ENCODE measurements at places on chromosomes 2 and 18.

- no peak for DNase-seq
These were observed 115.0 kb downstream of the ST6GAL2 start for GRCh38 chr2:106770986-106771385.

- peak; percentile 13 for DNase-seq
These were observed 134.2 kb downstream of the CBLN2 start for GRCh38 chr18:72409903-72410302.

DNA sequence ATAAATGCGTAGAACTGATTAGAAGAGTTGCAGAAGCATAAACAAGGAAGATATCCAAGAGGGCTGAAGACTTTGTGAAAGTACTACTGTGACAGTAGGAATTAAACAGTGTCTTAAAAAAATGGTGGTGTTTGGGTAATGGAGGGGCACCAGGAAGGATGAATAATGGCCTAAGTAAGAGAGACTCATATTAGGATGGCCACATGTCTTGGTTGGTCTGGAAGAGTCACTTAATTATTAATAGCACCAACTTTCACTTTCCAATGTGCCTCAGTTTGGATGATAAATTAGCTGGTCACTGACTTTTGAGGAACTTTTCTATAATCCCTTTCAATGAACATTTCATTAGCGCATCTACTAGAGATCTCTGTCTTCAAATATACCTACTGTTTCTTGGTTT, 372.2 kb downstream of the NYAP2 start:
- no peak for DNase-seq

- peak; percentile 70 for DNase-seq
These were observed 128.2 kb upstream of the DNAJC10 start for GRCh38 chr2:182587831-182588230.

DNA sequence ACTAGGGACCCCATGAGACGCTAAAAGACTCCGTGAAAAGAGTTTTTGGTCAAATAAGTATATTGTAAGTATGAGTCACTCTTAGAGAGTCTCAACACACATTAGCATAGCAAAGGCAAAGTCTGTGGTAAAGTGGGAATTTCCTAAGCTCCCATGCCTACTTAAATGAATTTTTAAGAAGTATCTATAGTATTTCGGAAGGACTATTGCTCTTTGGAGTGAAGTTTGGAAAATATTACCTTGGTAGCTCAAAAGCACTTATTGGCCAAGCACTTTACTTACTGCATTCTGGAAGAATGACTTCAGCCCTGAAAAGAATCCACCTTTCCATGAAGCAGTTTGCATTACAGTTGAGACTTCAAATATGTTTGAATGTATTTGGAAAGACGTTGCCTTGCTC, 57.1 kb downstream of the CAVIN2 start:
- DNase-seq, result no peak

GRCh38 chr2:53077413-53077812, 690.2 kb upstream of the CHAC2 start:
- DNase-seq, result no peak

DNA sequence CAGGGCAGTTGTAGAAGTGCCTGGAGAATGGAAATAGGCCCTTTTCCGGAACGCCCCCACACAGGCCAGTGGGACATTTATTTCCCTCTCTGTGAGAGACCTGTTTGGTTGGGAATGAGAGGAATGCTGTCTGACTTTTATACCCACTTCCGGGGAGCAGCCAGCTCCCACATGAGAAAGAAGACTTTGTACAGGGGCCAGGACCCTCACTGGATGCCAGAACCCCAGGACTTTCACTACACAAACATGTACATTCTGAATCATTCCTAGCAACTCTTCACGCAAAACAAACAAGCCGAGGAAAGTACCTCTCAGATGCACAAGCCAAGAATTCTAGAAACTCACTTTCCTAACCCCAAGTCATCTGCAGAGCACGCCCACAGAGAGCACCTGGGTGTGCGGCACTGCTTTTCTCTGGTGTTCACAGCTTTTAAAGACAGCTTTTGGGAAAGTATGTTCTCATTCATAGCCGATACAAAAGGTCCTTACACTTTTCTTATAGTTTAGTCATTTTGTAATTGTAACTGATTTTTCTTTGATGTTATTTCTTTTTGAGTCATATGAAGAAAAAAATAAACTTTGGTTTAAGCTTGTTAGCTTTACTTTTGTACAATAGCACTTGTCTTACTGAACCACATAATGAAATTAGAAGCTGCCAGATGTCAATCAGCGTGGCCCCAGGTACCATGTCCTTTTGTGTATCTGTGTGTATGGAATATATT, 856.1 kb upstream of the ID2 start:
- DNase-seq, result no peak

GRCh38 chr2:36403675-36404230, 48.2 kb downstream of the CRIM1 start:
- peak; percentile 79 for DNase-seq

DNA sequence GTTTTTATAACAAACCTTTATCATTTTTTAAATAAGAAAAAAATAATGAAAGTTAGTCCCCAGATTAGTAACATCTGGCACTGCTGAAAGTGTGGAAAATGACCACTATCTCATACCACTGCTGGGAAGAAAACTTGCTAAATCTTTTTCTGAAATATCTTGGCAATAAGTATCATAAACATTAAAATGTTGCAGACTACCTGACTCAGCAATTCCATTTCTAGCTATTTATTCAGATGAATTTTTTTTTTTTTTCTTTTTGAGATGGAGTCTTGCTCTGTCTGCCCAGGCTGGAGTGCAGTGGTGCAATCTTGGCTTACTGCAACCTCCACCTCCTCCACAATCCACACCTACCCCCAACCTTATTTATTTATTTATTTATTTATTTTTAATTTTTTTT, 35.3 kb upstream of the SOS1 start:
- DNase-seq, result peak; percentile 78

- no peak for DNase-seq
These were observed 5.3 kb upstream of the CEP68 start for GRCh38 chr2:65050931-65051330.

- DNase-seq, result no peak
These were observed 311.2 kb downstream of the LPIN1 start for GRCh38 chr2:12057436-12058166.

DNA sequence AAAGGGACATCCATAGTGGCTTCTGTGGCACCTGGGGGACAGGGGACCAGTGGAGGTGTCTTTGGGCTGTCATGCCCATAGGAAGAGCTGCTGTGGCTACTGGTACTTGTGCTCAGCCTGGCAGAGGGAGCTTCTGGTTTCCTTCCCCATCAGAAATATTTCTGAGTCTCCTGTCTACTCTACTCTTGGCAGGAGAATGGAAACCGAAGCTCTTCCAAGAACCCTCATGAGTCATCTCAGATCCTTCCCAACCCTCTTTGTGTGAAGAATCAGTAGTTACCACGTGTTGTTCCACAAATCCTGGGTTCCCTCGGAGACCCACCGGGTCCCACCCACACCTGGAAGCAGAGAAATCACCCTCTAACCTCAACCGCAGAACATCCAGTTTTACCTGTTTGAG, 234.9 kb downstream of the FHOD3 start:
- no peak for DNase-seq

- peak; percentile 26 for DNase-seq
These were observed 106.0 kb upstream of the TAF1B start for GRCh38 chr2:9737053-9737875.

DNA sequence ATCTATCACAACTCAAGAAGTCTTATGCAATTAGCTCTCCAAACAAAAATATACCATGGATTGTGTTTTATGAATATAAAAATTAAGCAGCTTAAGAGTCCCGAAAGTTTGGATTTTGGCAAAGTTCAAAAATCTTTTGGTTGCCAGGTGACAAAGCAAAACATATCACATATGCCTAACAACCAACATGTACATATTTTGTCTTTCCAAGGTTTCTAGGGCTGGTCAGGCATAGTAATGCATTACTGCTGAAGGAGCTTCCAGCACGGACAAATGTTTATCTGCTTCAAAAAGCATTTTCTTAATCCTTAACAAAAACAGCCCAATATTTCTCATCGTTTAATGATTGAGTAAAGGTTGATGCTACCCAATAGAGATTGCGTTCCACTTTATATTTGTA, 1327.1 kb upstream of the ZEB2 start:
- peak; percentile 32 for DNase-seq

- DNase-seq, result no peak
These were observed 136.9 kb upstream of the CAB39 start for GRCh38 chr2:230575642-230576324.

DNA sequence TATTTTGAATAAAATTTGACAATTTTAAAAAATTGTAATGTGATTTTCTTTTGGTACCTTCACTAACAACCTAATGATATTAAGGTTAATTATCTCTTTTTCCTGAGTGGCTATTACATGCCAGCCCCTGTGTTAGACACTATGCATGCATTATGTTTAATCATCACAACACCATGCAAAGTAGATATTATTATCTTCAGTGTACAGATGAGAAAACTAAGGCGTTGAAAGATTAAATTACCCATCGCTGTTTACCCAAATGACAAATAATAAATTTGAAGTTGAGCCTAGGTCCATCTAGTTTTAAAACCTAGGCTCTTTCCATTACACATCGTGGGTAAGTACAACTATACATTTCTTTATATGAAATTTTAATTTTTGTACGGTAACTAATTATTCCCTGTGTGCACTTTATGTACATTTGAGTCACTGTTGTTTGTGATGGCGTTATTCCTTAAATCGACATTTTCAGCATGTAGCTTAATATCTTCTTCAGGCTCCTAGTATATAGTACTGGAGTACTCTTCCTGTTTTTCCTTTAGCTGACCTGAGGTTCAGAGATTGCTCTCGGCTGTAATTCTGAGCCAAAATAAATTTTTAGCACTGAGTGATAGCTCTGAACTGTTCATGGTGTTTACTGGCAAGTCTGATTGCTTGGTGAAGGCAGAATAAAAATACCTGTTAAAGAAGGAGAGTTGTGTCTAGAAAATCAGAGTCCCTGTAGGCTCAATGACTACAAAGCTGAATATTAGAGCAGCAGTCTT, 13.9 kb upstream of the MBD2 start:
- no peak for DNase-seq

- no peak for DNase-seq
These were observed 649.0 kb downstream of the CPS1 start for GRCh38 chr2:211205358-211205757.

DNA sequence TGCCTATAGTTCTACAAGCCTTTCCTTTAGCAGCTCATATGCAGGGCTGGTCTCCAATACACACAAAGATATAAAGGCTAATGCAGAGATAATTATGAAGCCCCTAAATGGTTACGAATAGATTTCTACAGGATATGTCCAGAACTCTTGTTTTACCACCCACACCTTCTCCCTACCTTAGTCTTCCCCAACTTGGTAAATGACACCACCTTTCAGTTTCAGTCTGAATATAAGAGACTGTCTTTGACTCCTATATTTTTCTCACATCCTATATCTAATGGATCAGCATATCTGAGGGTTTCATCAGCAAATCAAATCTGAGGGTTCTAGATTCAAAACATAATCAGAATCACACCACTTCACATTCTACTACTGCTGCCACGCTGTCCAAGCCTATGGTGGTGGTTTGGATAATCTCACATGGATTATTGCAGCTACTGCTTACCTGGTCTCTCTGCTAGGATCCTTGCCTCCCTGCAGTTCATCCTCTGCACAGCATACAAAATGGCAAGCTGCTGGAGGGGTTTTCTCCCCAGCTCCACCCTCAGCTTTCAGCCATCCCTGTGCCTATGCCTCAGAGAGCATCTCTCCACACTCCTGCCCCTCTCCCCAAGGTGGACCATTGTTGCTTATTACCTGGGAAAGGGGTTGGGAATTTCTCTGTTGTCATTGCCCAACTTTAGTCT, 178.0 kb upstream of the SPOPL start:
- DNase-seq, result no peak

GRCh38 chr2:12428324-12428723, 288.4 kb upstream of the TRIB2 start:
- peak; percentile 66 for DNase-seq

DNA sequence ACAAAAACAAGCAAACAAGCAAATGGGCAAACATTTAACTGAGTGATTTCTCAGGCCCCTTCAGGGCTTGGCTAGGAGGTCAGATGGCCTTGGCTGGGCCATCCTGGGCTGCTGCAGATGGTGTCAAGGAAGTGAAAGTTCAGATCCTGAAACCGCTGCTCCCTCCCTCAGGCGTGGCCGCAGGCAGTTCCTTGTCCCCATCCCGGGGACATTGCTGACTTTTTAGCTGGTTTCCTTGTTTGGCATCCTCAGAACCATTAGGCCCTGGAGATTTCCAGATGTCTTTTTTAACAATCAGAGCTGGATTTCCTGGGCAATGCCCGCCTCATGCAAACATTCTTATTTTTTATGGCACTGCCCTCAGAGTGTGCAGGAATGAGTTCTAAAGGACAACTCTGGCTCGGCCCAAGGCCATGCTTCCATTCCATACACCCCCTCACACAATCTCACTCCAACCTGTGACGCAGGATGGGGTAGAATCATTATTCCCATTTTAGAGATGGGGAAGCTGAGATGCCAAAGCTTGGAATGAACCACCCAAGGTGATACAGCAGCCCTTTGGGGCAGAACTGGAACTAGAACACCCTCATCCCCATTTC, 86.1 kb upstream of the ZCCHC2 start:
- DNase-seq, result no peak

GRCh38 chr2:72103690-72104089, 44.0 kb downstream of the CYP26B1 start:
- DNase-seq, result no peak

GRCh38 chr2:6946722-6947121, 29.5 kb downstream of the RNF144A start:
- peak; percentile 87 for DNase-seq

DNA sequence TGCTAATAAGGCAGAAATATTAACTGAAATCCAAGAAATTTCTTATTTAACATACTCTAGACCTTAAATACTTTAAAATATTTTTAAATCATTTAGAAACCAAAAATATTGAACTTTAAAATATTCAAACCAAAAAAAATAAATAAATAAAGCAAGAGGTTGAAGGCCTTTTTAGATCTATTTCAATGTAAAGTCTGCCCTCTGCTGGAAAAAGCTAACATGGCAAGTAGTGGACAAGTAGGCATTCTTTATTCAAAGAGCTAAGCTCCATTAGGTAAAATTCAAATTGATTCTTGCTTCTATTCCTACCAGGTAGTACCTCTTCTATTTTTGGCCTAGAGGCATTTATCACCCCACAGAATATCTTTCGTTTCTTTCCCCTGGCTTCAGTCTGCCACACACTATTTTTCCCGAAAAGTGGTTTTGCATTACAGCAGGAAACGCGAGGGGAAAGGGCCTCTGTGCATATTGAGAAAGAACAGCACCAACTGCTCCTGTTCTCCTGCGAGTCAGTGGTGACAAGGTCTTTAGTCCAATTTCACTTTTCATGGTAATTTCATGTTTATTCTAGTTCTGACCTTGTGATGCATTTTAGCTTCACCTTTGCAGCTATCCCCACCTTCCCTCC, 20.4 kb downstream of the IFIH1 start:
- DNase-seq, result peak; percentile 86

GRCh38 chr2:127079358-127079920, 27.5 kb downstream of the BIN1 start:
- DNase-seq, result no peak

GRCh38 chr2:225837328-225837727, 437.8 kb downstream of the NYAP2 start:
- DNase-seq, result no peak

DNA sequence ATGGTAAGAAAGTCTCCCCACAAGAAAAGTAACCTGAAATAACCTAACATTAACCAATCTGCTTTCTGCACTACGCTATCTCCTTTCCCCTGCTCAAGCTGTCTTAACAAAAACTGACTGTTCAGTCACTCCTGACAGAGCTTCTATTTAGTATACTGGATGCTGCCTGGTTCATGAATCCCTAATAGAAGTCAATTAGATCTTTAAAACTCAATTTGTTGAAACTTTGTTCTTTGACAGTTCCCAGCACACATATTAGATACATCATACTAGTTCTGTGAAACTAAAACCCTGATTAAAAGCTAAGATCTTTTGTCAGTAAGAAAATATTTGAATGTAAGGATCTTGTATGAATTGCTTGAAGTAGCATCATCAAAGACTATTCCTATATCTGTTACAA, 287.4 kb downstream of the RBM43 start:
- no peak for DNase-seq

All from fibroblast of villous mesenchyme (primary cell).